ENCODE measurements at places on chromosomes 3 and 15. TPM values are rescaled to one million over a fixed set of nuclear protein-coding genes. Genes with fewer than 3 reads are reported as not detected.

DNA sequence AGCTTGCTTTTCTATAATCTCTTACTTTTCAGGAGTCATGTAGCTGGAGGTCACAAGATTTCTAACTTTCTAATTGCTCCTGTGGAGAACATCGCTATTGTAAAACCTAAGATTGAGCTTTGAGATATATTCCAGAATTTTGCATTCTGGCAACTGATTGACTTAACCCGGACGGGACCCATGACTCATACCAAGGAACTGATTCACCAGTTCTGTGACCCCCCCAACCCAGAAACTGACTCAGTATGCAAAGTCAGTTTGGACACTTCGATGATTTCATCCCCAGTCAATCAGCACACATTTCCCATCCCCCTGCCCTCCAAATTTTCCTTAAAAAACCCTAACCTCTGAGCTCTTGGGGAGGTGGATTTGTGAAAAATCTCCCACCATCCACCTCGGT, 396.5 kb upstream of the GBE1 start:
- no peak for DNase-seq

- DNase-seq = no peak
Observed at GRCh38 chr15:25870938-25871337, 7.8 kb upstream of the ATP10A start.

- no peak for DNase-seq
Observed at GRCh38 chr3:114428044-114428595, 134.3 kb downstream of the TIGIT start.

DNA sequence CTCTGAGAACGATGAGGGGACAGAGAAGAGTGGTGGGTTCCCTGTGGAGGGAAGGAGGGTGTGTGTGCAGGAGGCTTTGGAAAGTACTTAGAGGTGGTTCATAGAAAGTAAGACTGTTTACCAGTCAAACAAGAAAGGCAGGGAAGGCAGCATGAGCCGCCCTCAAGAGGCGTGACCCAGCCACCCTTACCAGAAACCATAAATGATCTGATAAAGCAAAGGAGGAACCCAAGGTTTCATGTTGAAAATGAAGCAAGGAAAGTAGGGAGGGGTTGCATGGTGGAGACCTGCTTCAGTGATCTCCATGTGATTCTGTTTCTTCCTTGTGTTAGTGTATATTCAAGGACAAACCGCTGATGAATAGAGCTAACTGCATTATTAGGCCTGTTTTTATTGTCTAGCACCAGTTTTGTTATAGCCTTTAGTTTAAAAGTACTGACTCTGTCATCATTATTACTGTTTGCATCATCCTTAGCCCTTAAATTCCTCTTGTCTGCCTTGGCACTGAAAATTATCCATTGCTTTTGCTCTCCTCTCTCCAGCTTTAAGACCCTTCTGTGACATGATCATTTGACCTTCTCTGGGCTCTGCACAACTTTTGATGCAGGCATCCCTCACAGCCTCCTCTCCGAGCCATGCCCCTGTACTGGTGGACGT, 96.1 kb downstream of the STAC start:
- DNase-seq = no peak

- no peak for DNase-seq
Observed at GRCh38 chr3:149548669-149549065, 74.2 kb downstream of the TM4SF4 start.

GRCh38 chr3:177197727-177198460, 612 bp upstream of the TBL1XR1 start:
- peak; percentile 57 for DNase-seq

- DNase-seq = no peak
Observed at GRCh38 chr3:143601723-143602484, 246.4 kb downstream of the SLC9A9 start.

DNA sequence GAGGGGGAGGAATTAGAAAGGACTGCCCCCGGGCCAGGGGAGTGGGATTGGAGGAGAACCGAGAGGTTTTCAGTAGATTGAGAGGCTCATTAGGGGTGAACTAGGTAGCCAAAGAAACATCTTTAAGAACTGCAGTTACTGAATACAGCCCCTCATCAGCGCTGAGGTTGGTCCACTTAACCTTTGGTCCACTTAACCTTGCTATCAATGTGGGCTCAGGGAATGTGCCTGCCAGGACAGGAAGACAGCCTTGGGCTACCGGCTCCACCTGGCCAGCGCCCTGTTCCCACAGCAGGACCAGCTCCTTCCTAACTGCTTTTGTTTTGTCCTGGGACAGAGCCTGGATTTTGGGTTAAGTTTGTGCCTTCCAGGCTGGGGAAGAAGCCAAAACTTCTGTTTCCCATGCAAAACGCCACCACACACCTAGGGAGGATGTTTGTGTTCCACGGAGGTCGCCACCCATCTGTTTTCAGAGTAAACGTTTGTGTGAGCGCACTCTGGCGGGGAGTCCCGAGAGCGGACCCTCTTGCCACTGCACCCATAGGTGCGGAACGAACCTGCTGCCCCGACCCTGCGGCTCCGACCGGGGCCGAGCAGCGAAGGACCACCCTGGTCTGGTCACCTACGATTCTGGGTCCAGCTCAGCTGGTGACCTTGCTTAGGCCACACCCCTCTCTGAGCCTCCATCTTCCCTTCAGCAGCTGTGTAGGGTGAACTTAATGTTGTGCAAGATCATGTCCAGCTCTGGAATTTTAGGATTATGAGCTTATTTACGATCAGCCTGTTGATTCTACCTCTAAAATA, 107.4 kb downstream of the VGLL4 start:
- DNase-seq = no peak

DNA sequence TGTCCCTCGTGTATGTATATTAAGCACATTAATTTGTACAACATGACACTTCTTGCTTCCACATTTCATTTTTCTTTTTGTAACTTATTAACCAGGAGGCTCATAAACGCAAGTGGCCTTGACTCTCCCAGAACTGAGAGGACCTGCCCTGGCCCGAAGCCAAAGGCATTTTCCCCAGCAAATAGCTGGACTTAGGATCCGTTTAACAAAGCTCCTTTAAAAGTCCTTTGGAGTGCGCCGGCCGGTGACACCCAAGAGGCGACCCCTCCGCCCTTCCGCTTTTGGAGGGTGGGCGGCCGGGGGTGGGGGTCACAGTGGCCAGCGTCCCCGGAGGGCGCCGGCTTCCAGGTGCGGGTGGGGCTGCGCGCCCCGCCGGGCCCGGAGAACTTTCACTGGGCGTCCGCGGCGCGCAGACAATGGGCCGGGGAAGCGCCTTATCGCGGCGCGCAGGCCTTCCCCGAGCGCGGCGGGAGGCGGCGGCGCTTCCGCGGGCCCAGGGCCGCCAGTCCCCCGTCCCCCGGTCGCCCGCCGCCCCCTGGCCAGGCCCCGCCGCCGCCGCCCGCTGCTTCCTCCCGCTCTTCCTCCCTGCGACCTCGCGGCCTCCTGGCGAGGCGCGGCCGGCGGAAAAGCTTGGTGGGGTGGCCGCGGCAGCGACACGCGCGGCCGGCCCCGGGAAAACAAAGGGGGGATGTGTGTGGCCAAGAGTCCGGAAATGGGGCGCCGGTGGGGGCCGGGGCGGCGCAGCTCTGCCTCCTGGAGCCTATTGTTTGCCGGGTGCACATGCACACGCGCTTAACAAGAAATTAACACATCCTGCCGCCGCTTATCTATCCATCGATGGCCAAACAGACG, 613.4 kb downstream of the MCTP2 start:
- DNase-seq = peak; percentile 64

- no peak for DNase-seq
Observed at GRCh38 chr15:81239190-81239589, 42.5 kb downstream of the IL16 start.

- no peak for DNase-seq
Observed at GRCh38 chr3:127796831-127797150, 25.5 kb downstream of the MGLL start.

DNA sequence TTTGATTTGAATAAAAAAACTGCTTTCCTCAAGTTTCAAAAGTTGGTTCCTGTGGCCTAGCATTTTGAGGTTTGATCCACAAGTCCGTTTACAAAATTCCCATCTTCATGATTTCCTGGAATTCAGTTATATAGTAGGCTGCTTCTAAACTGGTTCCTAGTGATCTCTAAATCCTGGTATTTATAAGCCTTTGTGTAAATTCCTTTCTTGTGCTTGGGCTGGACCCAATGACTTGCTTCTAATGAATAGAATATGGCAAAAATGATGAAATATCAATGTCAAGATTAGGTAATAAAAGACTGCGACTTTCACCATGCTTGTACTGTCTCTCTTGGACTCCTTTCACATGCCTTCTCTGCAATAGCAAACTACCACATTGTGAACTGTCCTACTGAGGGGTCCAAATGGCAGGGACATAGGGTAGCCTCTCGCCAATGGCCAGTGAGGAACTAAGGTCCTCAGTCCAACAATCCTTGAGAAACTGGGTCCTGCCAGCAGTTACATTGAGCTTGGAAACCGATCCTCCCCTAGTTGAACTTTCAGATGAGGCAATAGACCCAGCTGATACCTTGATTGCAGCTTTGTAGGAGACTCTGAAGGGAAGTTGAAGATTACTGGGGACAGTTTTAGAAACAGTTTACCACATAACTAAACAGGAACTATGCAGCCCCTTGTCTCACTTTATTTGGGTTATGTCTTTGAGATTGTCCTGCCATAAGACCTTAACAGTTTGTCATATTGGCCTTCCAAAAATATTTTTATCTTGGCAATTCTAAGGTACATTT, 303.9 kb upstream of the TBC1D5 start:
- no peak for DNase-seq

DNA sequence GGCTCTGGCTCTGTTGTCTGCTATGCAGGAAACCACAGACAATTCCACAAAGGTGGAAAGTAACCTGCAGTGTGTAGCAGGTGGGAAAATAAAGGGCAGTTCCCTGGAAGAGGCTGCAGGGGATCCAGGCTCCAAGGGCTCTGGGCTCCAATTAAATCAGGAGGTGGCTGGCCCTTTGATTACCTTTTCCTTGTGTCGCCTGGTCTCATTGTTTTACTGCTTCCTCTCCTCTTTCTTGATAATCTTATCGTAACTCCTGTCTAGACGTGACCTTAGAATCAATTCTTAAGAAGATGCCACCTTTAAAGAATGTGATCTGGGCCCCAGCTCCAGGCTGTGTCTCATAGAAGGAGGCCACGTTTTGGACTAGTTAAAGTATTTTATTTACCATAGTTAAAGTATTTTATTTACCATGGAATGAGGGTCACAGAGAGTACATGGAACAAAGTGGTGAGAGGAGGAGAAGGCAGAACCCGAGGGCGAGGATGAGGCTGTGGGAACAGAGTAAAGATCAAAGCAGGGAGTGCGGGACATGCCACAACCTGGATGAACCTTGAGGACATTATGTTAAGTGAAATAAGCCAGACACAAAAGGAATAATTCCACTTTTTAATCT, 237.5 kb upstream of the STT3B start:
- no peak for DNase-seq

The OIP5 gene
- total RNA-seq = 0.35 TPM

The ARPIN gene
- 8.3 TPM for total RNA-seq

The ROBO2 gene
- 2.5 TPM for total RNA-seq

The RBPMS2 gene
- 84.2 TPM for total RNA-seq
